Astrocyte (in vitro differentiated cells and primary cell): ENCODE measurements at places on chromosomes 11 and 22.

DNA sequence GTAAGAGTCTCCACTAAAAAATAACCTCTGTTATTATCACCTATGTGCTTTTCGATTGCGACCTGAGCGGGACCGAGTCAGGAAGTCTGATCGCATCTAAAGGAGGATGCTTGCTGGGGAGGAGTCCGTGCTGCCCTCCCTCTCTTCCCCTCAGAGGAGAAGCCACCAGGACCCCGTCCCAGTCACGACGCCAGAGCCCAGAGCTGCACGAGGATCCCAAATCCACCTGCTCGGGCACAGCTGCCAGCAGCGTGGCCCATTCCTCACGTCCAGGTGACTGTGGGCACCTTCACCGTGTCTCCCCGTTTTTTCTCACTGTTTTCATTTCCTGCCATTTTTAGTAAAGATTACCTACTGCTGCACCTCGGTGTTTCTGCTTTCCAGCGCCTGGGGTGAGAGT lies 390.3 kb downstream of the BRD1 start:
- no peak for DNase-seq

DNA sequence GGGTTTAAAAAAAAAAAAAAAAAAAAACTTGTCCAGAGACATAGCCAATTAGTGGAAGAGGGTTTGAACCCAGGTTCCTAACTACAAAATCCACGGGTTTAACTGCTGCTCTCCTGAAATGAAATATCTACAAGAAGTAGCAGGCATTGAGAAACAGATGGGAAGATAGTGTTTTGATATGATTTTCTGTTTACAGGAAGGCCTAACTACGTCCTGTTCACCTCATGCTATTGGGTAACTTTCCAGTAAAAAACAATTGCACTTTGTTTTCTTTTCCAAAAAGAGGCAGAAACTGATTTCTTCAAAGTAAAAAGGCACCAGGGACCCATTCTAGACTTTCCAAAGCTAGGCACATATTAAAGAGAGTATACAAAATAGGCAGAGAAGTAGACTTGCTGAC lies 5.9 kb upstream of the C11orf91 start:
- DNase-seq, result no peak

DNA sequence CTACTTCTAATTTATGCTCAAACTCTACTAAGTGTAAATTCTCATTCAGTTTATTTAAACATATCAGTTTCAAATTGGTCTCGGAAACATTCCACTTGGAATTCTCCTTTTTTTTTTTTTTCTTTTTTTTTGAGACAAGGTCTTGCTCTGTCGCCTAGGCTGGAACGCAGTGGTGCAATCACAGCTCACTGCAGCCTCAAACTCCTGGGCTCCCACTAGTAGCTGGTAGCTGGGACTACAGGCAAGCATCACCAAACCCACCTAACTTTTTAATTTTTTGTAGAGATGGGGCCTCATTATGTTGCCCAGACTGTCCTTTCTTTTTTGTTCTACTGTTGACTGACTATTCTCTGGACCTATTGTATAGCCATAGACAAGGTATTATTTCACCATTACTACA lies 33.3 kb upstream of the CCDC81 start:
- DNase-seq, result no peak

GRCh38 chr22:32475468-32476010 lies 928 bp downstream of the FBXO7 start:
- no peak for DNase-seq

GRCh38 chr11:86910592-86910991 lies 44.6 kb downstream of the FZD4 start:
- DNase-seq, result no peak

DNA sequence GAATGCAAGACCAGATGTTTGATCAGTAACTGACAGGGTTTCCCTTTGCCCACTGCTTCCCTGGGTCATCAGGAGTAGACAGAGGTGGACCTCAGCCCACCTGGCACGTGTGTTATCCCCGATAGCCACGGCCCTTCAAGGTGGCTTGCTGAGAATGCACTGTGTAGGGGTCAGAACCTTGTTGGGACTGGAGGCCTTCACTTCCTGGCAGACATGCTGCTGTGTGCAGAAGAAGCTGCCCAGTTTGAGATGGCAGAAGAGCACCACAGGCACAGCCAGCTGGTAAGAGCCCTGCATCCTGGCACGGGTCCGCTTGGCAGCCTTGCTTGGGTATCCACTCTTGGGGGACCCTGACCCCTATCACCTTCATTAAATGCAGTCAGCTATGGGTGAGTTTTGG lies 81.8 kb downstream of the SFI1 start:
- no peak for DNase-seq

GRCh38 chr11:58796333-58796732 lies 48.2 kb downstream of the GLYATL2 start:
- no peak for DNase-seq

GRCh38 chr11:19617696-19618523 lies 94.7 kb upstream of the NAV2 start:
- no peak for DNase-seq

DNA sequence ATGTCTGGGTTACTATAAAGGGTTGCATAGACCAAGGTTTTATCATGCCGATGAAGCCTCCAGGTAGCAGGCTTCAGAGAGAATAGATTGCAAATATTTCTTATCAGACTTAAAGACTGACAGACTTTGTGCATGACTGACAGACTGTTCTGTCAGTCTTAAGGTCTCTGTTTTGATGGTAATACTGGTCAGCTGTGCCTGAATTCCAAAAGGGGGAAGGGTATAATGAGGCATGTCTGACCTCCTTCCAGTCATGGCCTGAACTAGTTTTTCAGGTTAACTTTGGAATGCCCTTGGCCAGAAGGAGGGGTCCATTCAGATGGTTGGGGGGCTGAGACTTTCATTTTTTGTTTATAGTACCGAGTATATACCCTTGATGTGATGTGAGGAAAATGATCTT lies 4.7 kb upstream of the KCTD14 start:
- no peak for DNase-seq

DNA sequence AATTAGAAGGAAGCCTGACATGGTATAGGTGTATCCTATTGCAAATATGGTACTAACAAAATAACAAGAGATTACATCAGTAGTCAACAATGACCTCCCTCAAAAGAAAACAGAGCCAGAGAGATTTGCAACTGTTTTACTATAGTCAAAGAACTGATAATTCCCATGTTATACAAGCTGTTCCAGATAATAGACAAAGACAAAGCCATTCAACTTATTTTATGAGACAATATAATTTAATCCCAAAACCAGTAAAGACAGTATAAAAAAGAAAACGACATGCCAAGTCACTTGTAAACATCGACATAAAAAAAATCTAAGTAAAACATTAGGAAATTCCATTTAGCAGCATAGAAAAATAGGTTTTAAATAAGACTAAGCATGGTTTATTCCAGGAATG lies 65.2 kb downstream of the PIWIL4 start:
- no peak for DNase-seq

GRCh38 chr11:93929407-93929806 lies 79.0 kb upstream of the VSTM5 start:
- no peak for DNase-seq

DNA sequence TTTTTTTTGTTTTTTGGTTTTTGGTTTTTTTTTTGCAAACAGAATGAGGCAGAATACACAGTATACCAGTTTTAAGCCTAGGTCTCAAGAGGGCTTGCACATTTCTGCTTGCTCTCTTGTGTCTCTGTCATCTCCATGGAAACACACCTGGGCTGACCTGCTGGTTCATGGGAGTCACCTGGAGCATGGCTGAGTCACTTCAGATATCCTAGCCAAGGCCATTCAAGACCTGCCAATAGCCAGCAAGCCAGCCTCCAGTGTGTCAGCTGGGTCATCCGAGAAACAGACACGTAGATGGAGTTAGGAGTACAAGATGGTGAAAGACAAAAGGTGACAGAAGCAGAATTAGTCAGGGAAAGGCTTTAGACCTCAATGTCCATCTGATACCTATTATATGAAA lies 124.2 kb upstream of the SEZ6L start:
- no peak for DNase-seq

DNA sequence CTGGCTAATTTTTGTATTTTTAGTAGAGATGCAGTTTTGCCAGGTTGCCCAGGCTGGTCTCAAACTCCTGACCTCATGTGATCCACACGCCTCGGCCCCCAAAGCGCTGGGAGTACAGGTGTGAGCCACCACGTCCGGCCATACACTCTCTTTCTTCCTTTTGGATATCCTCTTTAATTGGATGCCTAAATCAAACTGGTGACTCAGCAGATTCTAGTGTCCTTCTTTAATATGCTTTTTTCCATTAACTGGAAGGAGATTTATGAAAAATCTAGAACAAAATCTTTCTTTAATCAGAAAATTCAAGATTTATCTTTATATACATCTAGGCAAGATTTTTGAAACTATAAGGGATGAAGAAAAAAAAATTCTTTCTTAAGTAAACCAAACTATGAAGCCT lies 969.3 kb upstream of the CCDC90B start:
- no peak for DNase-seq

GRCh38 chr11:2420502-2421225 lies 20.1 kb downstream of the TSSC4 start:
- DNase-seq, result peak; percentile 14

GRCh38 chr11:94884376-94884775 lies 89.0 kb downstream of the CWC15 start:
- no peak for DNase-seq

DNA sequence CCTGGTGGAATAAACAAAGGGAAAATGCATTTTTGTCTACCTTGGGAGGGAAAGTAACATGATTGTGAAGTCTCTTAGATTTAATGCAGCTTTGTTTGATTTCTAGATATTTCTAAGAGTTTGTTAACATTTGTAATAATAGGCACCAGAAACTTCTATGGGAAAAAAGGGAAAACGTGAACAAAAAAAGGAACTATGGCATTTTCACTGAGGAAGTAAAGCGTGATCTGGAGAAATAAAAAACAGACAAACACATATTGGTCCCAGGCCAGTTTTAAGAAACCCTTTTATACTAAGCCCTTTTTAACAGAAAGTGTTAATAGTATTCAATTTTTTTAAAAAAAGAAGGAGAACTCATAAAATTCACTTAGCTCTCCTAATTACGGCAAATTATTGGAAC lies 6.9 kb upstream of the MS4A7 start:
- DNase-seq, result no peak

DNA sequence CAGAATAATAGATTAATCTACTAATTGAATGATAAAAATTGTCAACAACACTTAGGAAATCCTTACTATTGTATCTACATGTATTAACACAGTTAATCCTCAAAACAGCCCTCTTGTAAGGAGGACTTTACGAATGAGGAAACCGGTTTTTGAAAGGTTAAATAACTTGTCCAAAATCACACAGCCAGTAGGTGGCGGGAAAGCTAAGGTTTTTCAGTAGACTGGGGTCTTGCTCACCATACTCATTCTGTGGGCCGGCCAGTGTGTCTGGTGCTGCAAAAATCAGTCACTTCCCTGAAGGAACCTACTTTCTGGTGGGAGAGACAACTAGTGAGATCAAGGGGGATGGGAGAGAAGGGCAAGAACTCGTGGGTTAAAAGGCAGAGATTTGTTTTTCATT lies 3.8 kb downstream of the DCPS start:
- DNase-seq, result peak; percentile 31
